ENCODE measurements at places on chromosomes 1 and 21.
A peak's percentile ranks its signal among the peaks of the same experiment; 100 is the strongest.

DNA sequence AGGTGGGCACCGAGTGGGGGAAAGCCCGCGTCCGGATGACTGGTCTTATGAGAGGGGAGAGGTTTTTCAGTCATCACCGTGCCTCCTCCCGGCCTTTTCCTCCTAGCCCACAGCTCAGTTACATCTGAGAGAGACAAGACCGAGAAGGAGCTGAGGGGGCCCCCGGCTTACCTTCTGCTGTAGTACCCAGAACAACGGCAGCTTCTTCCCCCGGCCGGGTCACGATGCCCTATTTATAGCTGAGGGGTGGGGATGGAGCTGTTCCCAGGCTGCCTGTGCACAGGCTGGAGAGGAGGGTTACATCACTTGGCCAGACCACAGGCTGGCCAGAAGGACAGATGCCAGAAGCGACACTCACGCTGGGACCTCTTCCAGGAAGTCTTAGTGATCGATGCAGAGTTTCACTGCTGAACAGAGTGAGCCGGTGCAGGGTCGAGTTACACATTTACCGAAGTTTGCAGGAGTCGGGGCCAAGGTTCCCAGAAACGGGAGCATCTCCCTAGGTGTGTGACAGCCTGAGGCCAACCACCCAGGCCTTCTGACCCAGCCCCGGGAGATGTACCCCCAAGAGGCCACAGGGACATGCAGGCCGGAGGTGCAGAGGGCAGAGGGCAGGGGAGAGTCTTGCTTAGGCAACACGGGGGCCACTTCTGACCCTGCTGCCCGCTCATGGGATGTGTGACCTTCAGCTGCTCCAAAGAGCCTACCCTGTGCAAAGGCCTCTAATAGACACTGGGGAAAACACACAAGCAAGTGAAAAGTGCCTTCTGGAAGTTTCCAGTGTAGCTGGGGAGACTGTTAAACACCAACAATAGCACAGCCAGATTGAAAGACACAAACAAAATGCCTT, at the start of gene AGT:
AGT (minus strand) TSS at position 208 of the 850 bp plus-strand sequence. CDS start 3,299 bp downstream, outside the sequence.
- peak; percentile 97 for DNase-seq

GRCh38 chr1:53332833-53333232, 5.0 kb upstream of the LRP8 start:
- no peak for DNase-seq

DNA sequence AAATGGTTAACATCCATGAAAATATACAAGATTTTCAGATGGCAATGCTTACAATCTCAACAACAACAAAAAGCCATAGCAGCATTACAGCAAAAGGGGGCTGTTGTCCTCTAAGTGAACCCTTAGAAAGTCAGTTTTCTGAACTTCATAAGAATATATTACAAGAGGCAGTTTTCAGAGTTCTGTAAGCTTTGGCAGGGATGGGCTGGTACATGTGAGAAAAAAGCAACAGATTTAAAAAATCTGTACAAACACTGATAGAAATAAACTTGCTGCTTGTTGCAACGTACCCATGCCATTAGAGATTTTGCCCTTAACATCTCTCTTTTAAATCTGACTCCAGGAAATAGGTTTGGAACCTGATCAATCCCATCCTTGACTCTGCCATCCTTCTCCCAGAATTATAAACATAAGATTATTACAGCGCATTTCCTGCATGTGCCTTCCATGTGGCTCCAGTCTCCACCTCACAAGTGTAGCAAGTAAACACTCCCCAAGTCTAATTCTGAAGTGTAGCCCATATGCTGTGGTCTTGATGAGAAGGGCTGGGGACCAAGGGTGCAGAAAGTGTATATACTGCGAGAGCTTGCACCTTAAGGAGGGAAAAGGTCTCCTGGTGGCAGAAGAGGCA, 101.4 kb upstream of the TSPAN2 start:
- no peak for DNase-seq

DNA sequence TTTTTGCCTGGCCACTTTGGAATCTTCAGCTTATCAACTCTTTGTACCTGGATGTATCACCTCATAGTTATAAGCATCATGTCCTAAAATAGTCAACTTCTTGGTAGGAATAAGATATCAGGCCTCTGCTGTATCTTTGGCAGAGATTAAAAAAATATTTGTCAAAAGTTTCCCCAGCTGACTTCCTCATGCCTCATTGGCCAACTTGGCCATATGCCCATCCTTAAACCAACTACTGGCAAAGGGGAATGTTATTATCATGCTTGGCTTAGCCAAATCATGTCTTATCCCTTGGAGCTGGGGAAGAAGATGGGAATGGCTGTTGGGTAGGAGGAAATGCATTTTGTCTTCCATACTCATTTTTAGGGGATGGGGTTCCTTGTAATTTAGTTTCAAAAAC, 23.4 kb downstream of the NFASC start:
- DNase-seq: peak; percentile 41

DNA sequence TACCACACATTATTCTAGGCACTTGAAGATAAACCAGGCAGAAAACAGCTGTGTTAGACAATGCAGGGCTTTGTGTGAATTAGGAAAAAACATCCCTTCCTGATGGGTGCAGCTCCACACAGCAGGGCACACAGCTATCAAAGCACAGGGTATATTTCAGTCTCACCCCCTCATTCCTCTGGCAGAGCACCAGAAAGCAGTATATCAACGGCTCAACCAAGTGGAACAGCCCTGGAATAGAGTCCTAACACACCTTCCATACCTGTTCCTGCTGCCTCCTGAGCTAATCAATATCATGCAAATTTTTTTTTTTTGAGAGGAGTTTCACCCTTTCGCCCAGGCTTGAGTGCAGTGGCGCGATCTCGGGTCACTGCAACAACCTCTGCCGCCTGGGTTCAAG, 32.1 kb downstream of the LYST start:
- DNase-seq: no peak

DNA sequence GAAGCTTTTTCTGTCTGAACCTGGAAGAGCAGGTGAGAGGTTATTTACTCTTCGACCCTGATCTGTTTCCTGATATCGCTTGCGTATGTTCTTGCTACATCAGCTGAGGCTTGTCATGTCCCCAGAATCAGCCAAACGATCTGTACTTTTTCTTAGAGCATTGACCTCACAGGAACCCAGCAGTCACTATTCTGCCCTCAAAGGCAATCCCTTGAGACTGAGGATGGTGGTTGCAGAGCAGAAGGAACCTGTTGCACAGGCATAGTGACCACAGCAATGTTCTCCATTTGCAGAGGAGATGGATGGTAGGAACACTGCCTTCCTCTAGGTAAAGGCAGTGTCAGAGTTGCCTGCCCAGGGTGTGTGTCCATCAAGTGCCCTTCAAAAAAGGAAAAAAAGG, 11.3 kb upstream of the LACTBL1 start:
- DNase-seq: no peak

DNA sequence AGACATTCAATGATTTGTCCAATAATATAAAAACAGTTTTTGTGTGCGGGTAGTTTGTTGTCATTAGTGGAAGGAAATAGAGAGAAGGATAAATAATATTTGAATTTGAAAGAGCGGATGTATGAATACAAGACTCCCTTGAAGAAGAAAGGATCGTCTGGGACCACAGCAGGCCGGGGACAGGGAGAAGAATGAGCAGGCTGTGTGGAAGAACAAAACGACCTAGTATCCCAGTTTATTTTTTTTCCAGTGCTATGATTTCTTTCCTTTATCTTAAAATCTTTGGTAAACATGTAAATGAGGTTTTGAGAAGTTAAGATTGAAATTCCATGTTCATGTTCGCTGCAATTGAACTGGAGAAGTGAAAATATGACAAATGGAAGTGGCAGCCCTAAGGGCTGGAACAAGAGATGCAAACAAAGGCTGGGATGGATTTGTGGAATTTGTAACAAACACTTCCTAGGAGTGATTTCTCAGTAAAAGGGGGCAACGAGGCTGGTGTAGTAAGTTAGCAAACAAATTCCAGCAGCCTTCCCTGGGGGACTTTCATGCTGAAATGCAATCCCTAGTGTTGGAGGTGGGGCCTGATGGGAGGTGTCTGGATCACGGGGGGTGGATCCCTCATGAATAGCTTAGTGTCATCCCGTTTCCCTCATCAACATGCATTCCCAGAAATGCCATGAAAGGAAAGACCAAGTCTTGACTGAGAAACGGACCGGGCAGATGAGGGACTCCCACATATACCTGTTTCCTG, 10.2 kb upstream of the IFI16 start:
- DNase-seq: peak; percentile 47

DNA sequence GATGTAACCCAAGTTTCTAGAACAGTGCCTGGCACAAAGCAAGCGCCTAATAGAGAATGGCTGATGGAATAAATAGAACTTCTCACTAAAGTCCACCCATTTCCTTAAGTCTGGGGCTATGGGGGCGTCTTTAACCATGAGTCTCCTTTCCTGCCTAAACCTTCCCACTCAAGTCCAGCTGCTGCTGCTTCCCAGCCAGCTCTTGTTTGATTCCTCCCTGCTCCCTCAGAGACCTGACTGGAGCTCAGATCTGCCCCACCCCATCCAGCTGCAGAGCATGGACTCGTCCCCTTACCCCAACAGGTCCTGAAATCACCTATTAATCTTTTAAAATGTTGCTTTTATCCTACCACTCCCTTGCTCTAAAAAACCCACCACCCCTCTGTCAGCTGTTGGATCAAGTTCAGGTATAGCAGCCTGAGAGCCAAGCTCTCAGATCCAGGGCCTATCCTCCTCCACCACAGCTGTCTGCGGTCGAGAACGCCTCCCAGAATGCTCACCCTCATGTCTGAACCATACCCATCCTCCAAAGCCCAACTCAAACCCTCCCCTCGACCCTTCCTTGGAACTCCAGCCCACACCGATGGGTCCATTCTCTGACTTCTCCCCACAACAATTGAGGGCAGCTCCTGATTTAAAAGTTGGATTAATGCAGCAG, 12.8 kb upstream of the GALNT2 start:
- DNase-seq: no peak

- DNase-seq: no peak
Measured at GRCh38 chr1:20439282-20439681, 46.7 kb downstream of the CAMK2N1 start.

- DNase-seq: no peak
Measured at GRCh38 chr1:84401156-84401555, 2.9 kb downstream of the DNASE2B start.

DNA sequence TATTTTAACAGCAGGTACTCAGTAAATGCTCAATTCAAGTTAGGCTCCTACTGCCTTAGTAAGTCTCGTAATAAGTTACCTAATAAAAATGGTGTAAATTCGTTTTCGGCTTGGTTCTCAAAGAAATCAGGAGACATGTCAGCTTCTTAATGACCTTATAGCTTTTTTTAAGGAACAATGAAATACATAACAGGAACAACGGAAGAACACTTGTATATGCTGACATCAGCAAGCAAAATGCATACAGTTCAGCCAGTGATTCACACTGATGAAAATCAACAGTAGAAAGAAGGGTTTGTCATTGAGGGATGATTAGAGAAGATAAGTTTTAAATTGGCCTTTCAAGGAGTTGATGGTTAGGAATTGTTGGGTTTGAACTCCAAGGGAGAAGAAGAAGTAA, 13.3 kb downstream of the RPTN start:
- DNase-seq: no peak

DNA sequence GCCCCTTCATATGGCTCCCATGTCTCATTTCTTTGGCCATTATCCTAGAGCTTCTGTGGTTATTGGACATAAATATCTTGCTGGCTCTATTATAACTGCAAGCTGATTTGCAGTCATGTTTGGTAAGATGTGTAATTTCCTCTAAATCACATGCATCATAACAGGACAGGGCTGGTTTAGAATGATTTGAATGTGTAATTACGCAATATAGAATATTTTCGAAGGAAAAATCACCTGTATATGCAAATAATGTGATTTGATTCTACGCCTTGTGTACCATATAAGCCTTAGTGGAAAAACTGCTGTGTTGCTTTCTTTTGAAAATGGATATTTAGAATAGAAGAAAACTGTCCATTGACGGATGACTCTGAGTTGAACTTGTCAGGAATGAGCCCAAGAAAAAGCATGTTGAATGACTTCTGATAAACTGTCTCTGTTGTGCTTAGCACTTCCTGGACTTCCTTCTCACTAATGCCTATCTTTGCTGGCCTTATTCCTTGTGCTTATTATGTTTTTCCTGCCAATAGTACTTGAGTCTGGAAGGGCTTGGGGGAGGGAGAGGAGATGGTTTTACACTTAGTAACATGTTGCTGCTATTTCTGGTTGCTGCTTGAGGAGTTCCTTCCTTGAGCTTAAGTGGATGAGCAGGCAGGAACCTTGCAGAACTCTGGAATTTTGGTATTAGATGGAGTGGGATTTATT, 6.5 kb downstream of the CACHD1 start:
- DNase-seq: no peak

DNA sequence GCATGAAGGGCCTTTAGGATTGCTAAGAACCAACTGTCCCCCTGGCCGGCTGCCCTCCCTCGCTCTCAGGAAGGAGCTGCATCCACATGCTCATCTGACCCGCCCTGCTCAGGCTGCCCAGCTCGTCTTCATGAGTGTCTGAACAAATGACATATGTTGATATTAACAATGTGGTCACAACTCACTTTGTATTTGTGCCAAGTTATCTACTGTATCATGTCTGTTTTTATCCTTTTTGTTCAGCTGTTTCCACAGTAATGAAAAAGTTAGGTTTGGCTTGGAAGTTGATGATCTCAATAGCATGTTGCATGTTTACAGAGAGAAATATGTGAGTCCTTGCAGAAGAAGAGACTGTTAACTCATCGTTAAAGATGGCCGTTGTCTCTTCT, 75.1 kb downstream of the PHTF1 start:
- DNase-seq: peak; percentile 93

- no peak for DNase-seq
Measured at GRCh38 chr1:165075725-165076370, 280.7 kb downstream of the LMX1A start.

DNA sequence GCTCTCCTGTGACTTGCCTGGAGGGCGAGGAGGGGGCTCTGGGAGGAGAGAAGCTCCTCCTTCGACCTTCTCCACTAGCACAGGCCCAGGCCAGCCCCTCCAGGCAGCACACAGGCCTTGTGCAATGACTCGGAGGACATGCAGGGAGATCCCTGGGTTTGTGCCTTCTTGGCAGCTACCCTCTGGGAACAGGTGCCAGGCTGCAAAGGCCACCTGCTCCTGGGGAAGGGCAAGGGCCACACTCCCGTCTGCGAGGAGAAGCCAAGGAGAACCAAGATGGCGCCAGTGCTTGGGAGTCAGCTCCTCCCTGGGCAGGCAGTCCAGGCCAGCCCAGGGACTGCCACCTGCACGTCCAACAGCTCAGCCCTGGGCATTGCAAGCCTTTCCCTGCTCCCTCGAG, 15.3 kb downstream of the CASZ1 start:
- no peak for DNase-seq

- no peak for DNase-seq
Measured at GRCh38 chr1:25174730-25175612, 57.3 kb downstream of the SYF2 start.

GRCh38 chr1:115257591-115257990, 80.5 kb downstream of the NGF start:
- DNase-seq: no peak

- no peak for DNase-seq
Measured at GRCh38 chr1:151294742-151295462, 12.8 kb downstream of the ZNF687 start.

GRCh38 chr1:185279571-185279970, 37.5 kb downstream of the IVNS1ABP start:
- DNase-seq: no peak

DNA sequence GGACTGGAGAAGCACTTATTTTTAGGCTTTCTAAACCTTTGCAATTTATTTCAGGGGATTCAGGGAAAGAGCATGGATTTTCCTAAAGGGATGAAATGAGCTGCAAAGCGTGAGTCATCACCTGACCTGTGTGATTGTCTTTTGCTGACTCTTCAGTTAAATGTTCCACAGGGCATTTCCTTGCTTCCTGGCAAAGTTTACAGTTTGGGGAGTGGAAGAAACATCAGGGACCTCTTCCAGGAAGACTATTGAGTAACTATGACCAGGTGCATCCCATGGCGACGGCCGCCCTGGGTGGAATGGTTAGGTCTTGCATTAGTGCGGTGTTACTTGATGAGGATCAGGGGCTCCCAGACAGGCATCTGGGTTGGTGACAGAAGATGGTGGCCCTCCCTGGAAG, 79.5 kb upstream of the SIPA1L2 start:
- no peak for DNase-seq

Measured in G401 (cell line).